ENCODE measurements at places on chromosomes 3 and 15.

DNA sequence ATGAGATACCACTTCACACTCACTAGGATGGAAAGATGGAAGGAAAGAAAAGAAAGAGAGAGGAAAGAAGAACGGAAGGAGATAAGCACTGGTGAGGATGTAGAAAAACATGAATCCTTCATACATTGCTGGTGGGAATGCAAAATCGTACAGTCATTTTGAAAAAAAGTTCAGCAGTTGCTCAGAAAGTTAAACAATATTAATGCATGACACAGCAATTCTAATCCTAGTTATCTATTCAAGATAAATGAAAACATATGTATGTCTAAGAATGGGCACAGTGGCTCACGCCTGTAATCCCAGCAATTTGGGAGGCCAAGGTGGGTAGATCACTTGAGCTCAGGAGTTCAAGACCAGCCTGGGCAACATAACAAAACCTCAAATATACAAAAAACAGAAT is 59.1 kb downstream of the SENP7 start:
- DNase-seq, result no peak

GRCh38 chr3:131361464-131362421 is 19.8 kb upstream of the NUDT16 start:
- DNase-seq, result no peak

- DNase-seq, result no peak
Observed at GRCh38 chr3:69750549-69750948, 11.3 kb downstream of the MITF start.

- DNase-seq, result peak; percentile 29
Observed at GRCh38 chr3:57158813-57159738, 6.1 kb downstream of the IL17RD start.

DNA sequence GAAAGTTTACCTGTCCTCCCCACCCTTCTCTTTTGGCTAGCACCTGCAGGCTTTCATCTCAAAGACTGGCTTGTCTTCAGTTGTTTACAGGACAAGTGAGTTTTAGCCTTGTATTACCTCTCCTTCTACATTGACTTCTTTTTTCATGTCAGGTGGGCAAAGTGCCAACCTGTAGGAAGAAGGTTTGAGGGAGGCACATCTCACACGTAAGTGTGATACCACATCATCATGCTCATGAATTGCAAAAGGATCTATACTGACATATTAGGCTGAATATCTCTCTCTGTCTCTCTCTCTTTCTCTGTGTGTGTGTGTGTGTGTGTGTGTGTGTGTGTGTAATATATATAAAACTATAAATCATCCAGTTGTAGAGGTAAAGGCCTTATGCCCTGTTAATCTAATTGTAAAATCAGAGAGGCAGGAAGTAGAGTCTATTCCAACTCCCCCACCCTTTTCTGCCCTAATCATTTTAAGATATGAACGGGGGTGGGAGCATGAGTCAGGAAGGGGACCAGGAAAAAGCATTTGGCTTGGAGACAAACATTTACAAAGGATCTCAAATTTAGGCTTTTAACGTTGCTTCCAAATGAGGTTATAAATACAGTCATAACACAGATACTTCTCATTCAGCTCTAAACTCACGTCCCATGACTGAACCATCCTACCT is 107.0 kb upstream of the PFN2 start:
- peak; percentile 84 for DNase-seq

DNA sequence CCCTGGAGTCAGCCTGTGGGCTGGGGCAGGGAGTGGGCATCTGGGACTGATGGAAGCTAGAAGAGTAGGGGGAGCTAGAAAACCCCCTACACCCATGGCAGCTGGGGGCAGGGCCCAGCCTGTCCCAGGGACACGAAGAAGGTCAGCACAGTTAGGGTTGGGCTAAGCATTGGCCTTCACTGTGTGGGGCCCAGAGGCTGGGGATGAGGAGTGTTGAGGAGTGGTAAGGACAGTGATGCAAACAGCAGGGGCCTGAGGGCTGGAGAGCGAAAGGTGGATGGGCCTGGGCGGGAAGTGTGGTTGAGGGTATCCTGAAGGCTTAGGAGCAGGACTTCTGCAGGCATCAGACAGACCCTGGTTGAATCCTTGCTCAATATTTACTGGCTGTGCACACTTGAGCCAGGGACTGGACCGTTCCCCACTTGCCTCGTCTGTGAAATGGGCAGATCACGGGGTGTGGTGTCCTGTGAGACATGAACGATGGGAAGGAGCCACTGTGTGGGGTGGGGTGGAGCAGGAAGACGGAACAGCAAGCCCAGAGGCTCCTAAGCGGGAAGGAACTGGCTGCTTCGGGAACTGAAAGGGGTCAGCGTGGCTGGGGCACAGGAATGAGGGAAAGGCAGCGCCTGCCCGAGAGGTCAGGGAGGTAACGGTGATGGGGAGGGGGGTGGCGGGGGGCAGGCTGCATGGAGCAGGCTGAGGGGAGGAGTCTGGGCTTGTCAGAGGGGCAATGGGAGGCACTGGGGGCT is 7.3 kb downstream of the PRKCD start:
- no peak for DNase-seq

DNA sequence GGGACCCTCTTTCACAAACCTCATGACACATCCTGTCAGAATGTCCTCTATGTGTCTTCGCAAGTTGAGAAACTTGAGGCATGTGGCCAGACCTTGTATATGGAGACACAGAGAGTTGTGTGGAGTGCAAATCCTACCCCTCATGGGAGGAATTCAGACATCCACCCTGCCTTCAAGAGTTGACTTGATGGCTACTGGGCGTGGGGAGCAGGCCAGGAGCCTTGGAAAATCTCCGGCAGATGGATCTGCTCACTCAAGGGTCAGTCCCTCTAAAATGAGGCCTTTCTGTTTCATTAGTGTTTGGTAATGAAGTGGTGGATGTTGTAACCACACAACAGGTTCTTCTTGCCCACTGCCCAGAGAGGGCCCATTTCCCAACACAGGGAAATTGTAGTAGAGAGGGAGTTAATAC is 79.0 kb downstream of the ASB7 start:
- no peak for DNase-seq

DNA sequence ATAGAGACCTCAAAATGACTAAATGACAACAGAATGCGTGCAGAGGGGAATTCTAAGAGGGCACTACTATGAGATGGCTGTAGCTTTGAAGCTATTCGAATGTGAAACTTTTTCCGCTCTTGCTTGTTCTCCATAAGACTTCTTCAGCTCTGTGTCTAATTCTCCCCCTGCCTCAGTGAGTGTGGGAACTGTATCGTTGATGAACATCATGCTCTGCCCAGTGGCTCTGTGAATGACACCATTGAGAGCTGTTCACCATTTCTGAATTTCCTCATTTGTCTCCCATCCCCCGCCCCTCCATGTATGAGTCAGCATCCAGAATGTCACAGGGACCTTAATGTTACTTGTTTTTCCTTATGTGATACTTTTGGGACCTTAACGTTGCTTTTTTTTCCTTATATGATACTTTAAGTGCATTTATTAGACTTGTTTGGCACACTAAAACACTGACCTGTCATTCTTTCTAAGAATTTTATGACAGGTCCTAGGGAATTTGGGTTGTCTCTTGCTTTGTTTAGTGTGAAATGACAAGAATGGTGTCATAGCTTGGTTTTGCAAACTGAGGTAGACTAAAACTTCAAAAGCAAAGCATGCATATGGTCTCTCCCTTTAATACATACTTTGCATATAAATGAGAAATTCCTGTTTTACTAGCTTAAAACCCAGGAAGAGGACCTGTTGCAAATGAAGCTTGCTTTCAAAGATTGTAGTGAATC is 99.6 kb downstream of the FNDC3B start:
- DNase-seq, result peak; percentile 63

DNA sequence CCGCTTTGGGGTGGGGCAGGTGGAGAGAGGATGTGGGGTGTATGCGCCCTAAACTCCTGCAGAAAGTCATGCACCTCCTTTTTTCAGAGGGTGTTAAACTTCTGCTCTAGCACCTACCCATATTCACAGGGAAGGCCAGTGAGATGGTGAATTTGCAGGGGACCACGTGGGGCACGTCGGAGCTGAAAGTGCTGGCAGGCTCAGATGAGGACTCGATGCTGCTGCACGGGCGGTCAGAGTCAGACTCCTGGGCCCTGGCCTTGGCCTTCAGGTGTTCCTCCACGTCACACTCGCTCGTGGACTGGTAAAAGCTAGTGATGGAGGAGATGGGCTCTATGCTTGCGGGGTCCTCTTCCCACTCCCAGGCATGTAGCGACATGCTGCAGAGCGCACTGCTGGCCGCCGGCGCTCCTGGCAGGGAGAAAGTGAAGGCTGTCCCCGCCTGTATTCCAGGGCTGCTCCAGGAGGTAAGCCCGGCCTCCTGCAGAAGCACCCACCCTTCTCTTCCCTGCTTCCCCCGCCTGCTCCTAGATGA is 883 bp downstream of the CFAP92 start:
- DNase-seq, result no peak

DNA sequence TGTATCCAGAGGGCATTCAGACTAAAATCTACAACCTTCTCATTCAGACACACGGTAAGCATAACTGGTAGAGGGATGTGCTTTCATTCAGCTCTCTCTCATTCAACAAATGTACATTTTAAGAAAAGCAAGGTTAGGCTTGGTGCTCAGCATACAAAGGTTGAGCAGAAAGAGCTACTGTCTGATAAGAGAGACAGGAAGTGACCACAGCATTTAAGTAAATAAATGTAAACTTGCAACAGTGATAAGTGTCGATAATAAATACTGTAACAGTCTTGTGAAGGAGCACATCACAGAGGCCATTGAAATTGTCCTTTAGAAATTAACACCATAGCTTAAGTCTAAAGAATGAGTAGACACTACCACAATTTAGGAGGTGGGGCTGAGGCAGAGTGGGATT is 3.4 kb downstream of the CD96 start:
- DNase-seq, result no peak

GRCh38 chr3:38730281-38730680 is 80.8 kb upstream of the SCN5A start:
- peak; percentile 43 for DNase-seq

DNA sequence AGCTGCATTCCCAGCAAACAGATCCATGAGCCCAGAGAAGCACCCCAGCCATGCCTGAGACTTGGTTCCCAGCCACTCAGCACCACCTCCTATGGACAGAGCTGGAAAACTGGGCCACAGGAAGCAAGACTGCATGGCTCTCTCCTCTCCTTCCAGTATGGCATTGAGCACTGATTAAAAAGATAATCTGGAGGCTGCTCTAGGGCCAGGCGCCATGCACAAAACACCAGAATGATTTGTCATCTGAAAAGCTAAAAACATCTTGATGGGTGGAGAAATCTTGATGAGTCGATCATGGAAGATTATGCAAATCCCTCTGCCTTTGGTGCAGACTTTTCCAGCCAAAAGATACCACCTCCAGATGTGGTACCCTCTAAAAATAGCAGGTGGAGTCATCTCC is 62.7 kb upstream of the MRPS22 start:
- DNase-seq, result peak; percentile 71

GRCh38 chr15:91946581-91947292 is 93.2 kb downstream of the SLCO3A1 start:
- DNase-seq, result no peak

GRCh38 chr3:174219738-174220137 is 639.4 kb upstream of the NAALADL2 start:
- DNase-seq, result no peak

DNA sequence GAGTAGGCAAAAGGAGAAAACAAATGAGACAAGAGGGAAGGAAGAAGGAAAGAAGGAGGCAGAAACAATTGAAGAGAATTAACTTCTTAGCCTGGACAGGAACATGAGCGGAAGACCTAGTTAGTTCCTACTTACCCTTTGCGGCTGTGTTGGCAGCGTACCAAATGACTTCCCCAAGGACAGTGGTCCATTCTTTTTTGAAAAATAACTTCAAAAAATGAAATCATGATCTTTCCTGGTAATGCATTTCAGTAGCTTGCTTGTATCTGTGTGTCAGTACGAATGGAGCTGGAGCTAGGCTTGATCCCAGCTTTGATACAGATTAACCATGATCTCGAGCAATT is 41.5 kb upstream of the CFAP161 start:
- no peak for DNase-seq

DNA sequence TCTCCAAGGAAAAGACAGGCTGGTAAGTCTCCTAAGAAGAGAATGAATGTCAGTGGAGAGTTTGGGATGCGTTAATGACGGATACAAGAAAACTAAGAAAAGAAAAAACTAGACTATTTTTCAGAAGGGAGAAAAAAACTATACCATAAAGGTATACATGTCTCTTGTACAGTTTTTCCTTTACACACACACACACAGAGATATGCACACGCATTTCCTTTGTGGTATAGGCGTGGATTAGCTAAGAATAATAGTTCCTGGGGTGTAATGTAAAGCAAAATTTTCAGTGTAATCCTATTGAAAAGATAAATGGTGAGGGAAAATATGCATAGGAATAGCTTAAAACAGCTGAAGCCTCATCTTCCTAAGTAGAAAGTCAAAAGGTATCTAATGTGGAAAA is 36.3 kb downstream of the GABPB1 start:
- no peak for DNase-seq

DNA sequence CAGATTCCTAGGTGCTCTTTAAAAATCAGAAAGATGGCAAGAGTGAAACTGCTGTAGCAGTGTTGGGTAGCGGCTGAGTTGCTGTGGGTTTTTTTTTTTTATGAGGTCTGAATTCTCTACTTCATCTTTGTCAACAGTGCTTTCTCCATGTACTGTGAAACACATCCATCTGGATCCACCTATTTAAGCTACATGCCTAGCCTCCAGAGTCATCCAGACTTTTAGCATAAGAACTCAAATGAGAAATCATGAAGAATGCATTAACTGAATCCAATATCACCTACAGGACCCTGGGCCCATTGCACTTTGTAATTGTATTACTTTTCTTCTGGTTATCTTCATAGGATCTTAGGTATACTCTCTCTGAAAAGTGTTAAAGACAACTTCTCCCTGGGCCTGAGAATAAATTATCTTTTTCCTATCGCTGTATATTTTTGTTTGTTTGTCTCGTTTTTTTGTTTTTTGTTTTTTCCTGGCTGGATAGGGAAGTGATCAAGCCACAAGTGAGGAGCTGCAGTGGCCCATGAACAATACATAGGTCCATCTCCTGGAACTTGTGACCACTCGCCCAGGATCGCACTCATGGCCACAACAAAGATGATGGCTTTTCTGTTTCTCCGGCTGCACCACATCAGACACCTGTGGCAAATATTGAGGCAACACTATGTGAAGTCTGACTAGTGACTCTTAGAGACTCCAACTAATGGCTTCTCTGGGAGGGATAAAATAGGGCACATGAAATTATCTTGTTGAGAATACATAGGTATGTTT is 609.9 kb upstream of the AGTR1 start:
- DNase-seq, result no peak

DNA sequence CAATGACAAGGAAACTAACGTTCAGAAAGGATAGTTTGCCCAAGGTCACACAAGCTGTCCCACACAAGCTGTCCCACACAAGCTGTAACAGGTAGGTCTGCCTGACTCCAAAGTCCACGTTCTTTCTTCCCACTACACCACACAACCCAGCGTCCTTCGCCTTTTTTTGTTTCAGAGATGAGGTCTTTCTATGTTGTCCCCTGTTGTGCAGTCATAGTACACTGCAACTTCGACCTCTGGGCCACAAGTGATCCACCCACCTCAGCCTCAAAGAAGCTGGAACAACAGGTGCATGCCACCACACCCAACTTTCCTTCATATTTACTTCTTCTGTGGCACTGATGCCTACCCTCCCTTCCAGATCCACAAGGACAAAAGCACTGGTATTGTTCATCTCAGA is 21.4 kb downstream of the MB21D2 start:
- DNase-seq, result no peak

GRCh38 chr3:100600181-100601042 is 9.0 kb upstream of the ADGRG7 start:
- no peak for DNase-seq
